ENCODE measurements at places on chromosomes 11 and 22.

DNA sequence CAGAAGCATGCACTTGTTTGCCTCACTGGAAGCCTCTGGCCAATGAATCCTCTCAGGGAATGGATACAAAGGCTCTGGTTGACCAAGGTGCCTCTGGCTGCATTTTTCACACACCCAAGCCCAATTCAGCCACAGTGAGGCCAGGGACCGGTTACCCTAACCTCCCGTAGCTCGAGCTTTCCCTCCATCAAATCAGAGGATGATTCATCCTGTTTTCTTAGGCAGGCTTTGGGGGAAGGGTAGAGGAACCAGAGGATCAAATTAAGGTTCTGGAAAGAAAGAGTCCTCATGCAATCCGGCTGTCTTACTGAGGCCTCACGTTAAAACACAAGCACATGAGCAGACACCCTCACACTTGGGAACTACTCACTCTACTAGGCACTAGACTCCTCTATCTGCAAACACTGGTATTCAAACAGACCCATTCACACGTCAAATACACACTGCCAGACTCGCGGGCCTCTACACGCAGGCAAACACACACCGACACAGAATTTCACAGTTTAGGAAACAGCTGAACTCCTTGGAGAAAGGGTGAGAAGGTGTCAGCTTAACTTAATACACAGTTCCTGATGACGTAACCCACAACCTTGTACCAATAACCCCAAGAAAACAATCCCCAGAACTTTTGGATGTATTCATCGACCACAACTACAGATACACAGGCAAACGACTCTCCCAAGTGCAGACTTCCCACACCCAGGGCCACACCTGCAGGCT lies 12.4 kb downstream of the NRXN2 start:
- DNase-seq = no peak

- DNase-seq = no peak
These were observed 217.8 kb upstream of the TBCEL start for GRCh38 chr11:120805960-120806555.

DNA sequence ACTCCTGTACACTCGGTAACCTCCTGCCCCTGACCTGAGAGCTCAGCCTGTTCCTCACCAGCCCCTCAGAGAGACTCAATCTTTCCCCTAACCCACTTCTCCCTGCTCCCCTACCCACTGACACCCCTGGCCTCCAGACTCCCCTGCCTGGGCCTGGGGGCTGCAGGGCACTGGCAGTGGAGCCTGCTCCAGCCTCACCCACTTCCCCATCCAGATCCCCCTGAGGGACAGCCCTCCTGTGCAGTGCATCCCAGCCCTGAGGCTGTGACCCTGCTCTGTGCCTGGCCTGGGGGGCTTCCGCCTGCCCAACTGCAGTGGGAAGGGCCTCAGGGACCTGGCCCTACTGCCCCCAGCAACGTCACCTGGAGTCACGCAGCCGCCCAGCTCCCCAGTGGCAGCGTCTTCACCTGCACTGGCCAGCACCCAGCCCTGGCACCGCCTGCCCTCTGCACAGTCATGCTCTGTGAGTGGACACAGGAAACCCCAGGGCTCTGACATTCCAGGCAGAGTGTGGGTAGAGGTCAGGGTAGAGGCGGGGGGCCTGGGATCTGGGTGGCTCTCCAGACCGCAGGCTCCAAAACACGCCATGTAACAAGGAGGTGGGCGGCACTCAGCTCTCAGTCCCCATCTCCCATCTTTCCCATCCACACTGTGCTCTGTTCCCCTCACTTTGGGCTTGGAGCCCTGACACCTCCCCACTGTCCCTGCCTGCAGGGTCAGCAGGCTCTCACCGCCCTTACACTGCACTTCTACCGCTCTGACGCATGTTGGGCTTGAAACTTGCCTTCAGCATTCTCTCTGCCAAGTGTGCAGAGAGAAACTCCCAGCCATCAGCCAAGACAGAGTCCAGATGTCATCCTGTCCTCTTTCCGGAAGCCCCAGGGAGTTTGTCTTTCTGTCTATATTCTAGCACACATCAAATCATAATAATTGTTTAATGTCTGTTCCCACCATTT lies 5.1 kb downstream of the VSIG10L2 start:
- no peak for DNase-seq

GRCh38 chr11:11748706-11749365 lies 92.9 kb upstream of the USP47 start:
- DNase-seq = no peak

- no peak for DNase-seq
These were observed 165.7 kb downstream of the CADM1 start for GRCh38 chr11:115338476-115338875.

- no peak for DNase-seq
These were observed 37.9 kb downstream of the MAPK1 start for GRCh38 chr22:21829523-21829922.

DNA sequence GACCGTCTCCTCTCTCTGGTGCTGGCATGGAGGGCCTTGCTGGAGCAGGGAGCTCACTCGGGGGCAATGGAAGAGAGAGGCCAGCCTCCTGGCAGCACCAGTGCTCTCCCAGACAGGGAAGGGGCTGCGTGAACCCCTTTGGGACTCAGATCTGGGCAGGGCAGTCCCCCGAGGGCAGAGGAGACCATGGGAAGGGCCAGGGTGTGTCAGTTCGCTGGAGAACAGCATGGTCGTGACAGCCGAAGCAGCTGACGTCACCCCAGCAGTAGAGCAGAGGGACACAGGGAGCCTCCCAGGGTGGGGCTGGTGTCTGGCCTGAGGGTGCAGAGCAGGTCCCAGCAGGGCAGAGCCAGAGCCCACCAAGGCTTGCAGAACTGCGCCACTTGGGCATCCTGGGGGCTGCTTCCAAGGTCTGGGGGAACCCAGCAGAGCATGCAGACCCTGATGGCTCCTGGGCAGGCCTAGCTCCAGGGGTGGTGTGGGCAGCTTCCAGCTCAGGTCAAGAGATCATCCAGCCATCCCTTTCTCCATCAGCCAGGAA lies 71.0 kb upstream of the KCNQ1OT1 start:
- no peak for DNase-seq

- no peak for DNase-seq
These were observed 13.0 kb upstream of the UBASH3B start for GRCh38 chr11:122642472-122642922.

GRCh38 chr11:64224891-64225607 lies 937 bp downstream of the TRPT1 start:
- no peak for DNase-seq

- no peak for DNase-seq
These were observed 160.9 kb downstream of the ENTHD1 start for GRCh38 chr22:39732625-39733024.

DNA sequence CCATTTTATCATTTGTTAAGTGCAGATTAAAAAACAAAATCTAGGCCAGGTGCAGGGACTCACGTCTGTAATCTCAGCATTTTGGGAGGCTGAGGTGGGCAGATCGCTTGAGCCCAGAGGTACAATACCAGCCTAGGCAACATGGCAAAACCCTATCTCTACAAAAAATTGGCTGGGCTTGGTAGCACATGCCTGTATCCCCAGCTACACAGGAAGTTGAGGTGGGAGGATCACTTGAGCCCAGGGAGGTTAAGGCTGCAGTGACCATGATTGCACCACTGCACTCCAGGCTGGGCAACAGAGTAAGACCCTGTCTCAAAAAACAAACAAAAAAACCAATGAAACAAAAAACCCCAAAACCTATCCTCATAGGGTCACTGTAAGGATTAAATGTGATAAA lies 32.9 kb downstream of the HIRA start:
- DNase-seq = no peak

GRCh38 chr11:72482211-72482812 lies 48.0 kb upstream of the CLPB start:
- DNase-seq = peak; percentile 84

All from Ammon's horn (tissue), 1 donor.